ENCODE measurements at places on chromosomes 11 and 22. TPM values are rescaled to one million over a fixed set of nuclear protein-coding genes. Genes with fewer than 3 reads are reported as not detected.

Gene CNGA4
- not detected for total RNA-seq

Gene ZFP91
- total RNA-seq, result 91.1 TPM

Gene ARFGAP3
- 97.8 TPM for total RNA-seq

Gene SLC15A3
- total RNA-seq, result 18.4 TPM

Gene ZMAT5
- 20.2 TPM for total RNA-seq

Gene PNPLA3
- 5.9 TPM for total RNA-seq

Gene DDTL
- 1.1 TPM for total RNA-seq

Gene KRTAP5-8
- not detected for total RNA-seq

Gene OTOG
- not detected for total RNA-seq

Gene CHRM1
- not detected for total RNA-seq

Gene GLYATL1
- not detected for total RNA-seq

Gene OR2D2
- 1.4 TPM for total RNA-seq

Gene GAL
- 0.72 TPM for total RNA-seq

Gene MFRP
- total RNA-seq, result not detected

Gene YPEL4
- total RNA-seq, result 0.14 TPM

Gene CCDC73
- total RNA-seq, result not detected

Gene OLFML1
- 0.72 TPM for total RNA-seq

Gene NRXN2
- total RNA-seq, result 8.4 TPM

Gene TRIM48
- not detected for total RNA-seq

Gene SESN3
- total RNA-seq, result 0.72 TPM

Gene MUC5AC
- not detected for total RNA-seq

Gene CCDC87
- 0.29 TPM for total RNA-seq

Gene GGTLC2
- not detected for total RNA-seq

Gene GLYATL1B
- total RNA-seq, result not detected

Gene APOBEC3H
- not detected for total RNA-seq

Gene LRRN4CL
- 4.7 TPM for total RNA-seq

Gene SLC1A2
- 8.1 TPM for total RNA-seq

Gene PITPNM1
- total RNA-seq, result 33.5 TPM

Gene SHANK3
- total RNA-seq, result 1.1 TPM

Measured in placental pericyte (primary cell).